ENCODE measurements at places on chromosomes 7 and 10. TPM values are rescaled to one million over a fixed set of nuclear protein-coding genes. Genes with fewer than 3 reads are reported as not detected.
A peak's percentile ranks its signal among the peaks of the same experiment; 100 is the strongest.

DNA sequence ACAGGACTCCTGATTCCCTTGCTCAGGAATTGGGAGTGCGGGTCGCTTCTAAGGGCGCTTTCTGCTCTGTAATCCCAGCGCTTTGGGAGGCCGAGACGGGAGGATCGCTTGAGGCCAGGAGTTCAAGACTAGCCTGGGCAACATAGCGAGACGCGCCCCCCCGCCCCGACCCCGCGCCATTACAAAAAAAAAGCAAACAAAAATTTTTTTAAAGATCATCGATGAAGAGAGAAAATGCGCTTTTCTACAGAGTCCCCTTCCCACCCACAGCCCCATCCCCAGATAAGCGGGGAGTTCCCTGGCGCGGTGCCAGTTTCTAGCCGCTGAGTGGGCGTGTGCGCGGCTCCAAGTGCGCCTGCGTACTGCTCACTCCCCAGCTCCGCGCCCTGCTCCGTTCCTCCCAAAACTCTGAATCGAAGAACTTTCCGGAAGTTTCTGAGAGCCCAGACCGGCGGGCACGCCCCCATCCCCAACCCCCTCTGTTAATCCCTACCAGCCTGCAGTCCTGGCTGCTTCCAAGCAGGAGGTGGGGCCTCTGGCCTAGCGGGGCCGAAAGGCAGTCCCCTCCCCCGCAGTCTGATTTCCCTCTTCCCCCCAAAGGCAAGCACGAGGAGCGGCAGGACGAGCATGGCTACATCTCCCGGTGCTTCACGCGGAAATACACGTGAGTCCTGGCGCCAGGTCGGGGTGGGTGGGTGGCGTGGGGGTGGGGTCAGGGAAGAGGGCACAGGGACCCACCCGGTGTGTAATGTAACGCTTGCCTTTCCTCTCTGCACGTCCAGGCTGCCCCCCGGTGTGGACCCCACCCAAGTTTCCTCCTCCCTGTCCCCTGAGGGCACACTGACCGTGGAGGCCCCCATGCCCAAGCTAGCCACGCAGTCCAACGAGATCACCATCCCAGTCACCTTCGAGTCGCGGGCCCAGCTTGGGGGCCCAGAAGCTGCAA, 1.0 kb downstream of the HSPB1 start:
- peak; percentile 92 for DNase-seq
- H3K27ac ChIP-seq = peak overlapping the region; percentile 100
- H3K4me1 ChIP-seq = peaks cover 17% of the 10 kb centered on the region
- no peaks in the 10 kb centered on the region for H3K27me3 ChIP-seq
- H3K4me3 ChIP-seq = peak overlapping the region; percentile 82

- H3K4me3 ChIP-seq = no peak overlapping the region
- no peak overlapping the region for H3K27ac ChIP-seq
- no peaks in the 10 kb centered on the region for H3K27me3 ChIP-seq
Measured at GRCh38 chr10:82890573-82890972, 1015.6 kb downstream of the NRG3 start.

GRCh38 chr10:26931223-26931622, 70.5 kb upstream of the ABI1 start:
- H3K4me1 ChIP-seq = no peaks in the 10 kb centered on the region
- H3K27ac ChIP-seq = no peak overlapping the region
- DNase-seq = no peak
- H3K27me3 ChIP-seq = no peaks in the 10 kb centered on the region

GRCh38 chr10:88791924-88792323, 10.6 kb upstream of the LIPM start:
- no peak for DNase-seq
- peaks cover 2% of the 10 kb centered on the region for H3K4me1 ChIP-seq
- no peak overlapping the region for H3K4me3 ChIP-seq
- no peaks in the 10 kb centered on the region for H3K36me3 ChIP-seq

FAM13C gene
- total RNA-seq = 2.2 TPM

Data from liver (tissue), 10 donors.